ENCODE measurements at places on chromosomes 3 and 15.

DNA sequence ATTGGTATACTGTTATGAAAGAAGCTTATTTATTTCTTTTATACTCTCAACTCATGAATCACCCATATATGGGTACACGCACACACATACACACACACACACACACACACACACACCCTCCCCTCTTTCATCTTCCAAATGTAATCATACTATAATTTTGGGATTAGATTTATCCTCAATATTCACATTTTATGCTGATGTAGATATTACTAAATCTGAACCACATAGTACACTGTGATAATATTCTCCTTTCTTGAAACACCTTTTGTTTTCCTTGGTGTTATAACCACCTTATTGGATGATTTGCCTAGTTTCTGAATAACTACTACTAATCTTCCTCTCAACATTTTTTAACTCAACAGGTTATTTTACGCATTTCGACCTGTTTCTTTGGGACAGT is 8.1 kb upstream of the GHSR start:
- DNase-seq, result no peak

GRCh38 chr15:32802286-32802936 is 84.6 kb downstream of the GREM1 start:
- no peak for DNase-seq

DNA sequence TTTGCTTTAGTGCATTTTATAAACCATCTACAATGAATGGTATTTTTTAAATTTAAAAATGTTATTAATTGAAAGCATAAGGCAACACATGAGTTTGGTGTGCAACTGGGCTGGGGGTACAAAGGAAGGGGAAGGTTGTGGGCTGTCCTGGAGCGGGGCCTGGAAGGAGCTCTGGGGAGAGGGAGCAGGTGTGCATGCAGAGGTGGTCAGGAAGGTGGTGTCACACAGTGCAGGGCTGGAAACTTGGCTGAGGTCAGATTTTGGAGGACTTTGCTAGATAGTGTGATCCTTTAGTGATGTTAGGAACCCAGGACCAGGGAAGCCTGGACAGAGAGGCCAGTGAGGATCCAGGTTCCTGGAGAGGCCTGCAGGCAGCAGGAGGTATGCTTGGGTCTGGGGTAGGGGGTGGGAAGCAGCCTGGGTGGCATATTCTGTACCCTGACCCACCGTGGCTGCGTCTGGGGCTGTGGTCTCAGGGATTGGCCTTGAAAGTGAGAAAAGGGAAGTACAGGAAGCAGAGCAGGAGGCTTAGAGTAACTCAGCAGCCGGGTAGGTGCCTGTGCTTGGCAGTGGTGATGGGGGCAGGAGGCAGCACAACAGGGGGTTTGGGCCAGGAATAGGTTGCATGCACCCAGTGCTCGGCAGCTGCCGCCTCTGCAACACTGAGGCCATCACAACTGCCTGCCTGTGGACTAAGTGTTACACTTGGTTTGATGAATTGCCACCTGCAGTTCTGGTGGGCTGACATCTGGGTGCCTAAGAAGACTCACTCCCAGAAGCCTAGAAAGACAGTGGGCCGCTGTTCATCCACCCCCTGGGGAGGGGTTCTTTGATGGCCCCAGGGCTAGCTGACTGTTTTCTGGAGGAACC is 33.0 kb downstream of the KY start:
- DNase-seq, result no peak

GRCh38 chr3:21750831-21751391 is at the start of gene ZNF385D:
Gene ZNF385D, minus strand, starts transcription at chr3:21751210. Its CDS starts 294 bp downstream, at chr3:21750916.
- peak; percentile 91 for DNase-seq

GRCh38 chr3:42739401-42740158 is 33.5 kb downstream of the CCDC13 start:
- no peak for DNase-seq

DNA sequence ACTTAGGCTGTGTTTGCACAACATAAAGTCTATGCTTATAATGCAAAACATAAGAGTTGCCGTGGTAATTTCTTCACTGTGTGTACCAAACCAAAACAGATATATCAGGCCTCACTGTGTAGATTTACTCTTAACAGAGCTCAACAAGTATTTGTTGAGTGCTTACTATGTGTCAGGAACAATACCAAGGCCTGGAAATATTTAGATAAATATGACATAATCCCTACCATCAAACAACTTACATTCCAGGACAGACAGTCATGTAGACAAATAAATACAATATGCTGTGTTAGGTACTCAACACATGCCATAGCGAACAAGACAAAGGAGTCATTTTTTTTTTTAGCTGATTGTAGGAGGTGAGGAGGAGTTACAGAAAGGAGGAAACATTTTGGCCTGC is 554.0 kb downstream of the NSUN3 start:
- DNase-seq, result no peak

DNA sequence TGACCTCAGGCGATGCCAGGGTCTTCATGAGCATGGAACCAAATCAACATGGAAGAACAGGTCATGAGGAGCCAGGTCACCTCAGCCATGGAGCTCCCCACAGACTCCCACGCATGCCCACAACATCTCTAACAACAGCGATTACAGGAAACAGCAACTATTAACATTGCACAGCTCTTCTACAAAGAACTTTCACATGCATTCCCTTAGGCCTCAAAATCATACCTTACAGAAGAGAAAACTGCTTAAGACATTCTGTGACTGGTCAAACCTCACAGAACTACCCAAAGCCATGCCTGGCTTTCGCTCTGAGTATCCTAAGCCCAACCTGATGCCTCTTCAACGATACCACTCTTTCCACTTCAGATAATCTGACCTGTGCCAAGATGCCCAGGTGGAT is 117.8 kb downstream of the OXNAD1 start:
- no peak for DNase-seq

- no peak for DNase-seq
Measured at GRCh38 chr3:123633530-123633929, 48.7 kb upstream of the HACD2 start.

- DNase-seq, result peak; percentile 67
Measured at GRCh38 chr3:57128826-57129667, 36.1 kb downstream of the IL17RD start.

- DNase-seq, result no peak
Measured at GRCh38 chr3:24224666-24225384, 269.8 kb downstream of the THRB start.

DNA sequence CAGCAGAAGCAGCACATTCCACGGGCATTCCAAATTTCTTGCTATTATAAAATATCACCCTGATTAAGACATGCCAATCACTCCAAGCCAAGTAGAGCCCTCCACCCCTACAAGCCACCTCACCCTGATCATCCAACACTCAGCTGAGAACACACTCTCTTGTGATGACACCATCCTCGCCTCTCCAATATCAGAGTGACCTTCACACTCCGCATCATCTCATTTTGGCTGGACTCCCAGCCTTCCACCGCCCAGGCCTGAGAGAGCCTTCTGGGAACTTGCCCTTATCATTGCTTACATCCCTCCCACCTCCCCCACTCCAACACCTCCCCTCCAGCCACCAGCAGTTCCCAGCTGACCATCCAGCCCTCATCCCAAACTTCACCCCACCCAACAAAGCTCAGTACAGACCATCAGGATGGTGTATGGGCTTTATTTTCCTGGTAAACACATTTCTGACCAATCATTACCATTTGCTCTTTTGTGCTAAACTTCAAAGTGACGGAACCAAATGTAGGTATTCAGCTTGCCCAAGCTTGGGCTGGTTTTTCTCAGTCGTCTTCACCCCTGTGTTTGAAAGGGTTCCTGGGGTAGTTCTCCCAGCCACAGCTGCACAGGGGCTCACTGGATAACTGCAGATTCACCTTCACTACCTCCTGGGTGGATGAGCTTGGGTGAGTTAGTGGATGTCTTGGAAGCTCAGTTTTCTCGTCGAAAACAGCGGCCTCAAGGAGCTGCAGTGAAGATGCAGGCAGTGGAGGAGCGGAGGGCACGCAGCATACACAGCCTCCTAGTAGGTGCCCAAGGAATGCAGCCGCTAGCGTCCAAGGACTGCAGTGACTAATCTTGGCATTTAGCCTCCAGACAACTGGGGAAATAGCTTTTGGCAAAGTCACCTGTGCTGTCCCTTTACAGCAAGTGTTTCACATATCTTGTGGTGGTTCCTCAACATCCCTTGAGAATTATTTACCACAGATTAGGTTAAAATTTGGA is 115.1 kb downstream of the LIPC start:
- no peak for DNase-seq

DNA sequence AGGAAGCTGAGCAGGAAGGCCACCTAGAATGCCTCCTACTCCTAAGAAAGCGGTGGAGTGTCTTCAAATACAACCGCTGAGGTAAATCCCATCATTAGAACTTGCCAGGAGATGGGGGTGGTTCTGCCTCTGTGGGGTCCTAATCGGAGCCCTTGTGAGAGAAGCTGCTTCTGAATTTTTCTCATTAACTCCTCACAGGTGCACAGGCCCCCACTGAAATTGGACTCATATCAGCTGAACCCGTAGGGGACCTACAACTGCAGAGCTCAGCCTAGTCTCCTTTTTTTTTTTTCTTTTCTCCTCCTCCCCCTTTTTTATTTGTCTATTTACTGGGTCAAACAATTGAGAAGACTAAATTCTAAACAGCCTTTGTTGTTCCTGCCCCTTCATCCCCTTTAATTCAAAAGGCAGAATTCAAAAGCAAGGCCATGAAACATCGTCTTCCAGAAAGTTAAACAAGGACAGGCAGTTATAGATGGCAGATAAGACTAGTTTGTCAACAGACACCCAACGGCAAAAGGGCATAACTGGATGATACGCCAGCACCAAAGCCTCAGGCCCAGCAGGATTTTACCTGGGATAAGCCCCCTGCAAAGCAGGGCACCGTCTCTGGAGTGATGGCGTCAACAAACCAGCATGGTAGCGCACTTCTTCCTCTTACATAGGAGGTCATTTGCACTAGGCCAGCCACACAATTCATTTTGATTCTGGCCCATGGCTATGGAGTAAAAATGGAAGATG is 213.7 kb upstream of the HES1 start:
- no peak for DNase-seq

DNA sequence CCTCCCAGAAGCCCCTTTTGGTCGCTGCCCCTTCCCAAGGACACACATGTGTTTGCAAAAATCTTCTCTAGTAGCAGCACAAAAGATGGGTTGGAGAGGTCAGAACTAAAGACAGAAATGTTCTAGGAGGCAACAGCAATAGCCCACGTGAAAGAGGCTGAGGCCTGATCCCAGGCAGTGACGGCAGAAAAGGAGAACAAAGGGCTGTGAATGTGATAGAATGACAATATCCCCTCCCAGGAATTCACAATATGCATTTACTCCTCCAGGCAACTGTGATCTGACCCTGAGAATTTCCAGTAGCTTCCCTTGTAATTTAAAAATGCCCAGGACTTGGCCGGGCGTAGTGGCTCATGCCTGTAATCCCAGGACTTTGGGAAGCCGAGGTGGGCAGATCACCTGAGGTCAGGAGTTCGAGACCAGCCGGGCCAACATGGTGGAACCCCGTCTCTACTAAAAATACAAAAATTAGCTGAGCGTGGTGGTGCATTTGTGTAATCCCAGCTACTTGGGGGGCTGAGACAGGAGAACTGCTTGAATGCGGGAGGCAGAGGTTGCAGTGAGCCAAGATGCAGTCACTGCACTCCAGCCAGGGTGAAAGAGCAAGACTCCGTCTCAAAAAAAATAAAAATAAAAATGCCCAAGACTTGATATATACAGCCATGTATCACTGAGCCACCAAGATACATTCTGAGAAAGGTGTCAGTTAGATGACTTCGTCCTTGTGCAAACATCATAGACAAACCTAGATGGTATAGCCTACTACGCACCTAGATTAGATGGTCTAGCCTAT is 43.6 kb upstream of the PIAS1 start:
- DNase-seq, result no peak

- DNase-seq, result no peak
Measured at GRCh38 chr15:85587707-85588411, 206.9 kb downstream of the KLHL25 start.

- DNase-seq, result peak; percentile 35
Measured at GRCh38 chr15:67161881-67162280, 92.6 kb downstream of the AAGAB start.

DNA sequence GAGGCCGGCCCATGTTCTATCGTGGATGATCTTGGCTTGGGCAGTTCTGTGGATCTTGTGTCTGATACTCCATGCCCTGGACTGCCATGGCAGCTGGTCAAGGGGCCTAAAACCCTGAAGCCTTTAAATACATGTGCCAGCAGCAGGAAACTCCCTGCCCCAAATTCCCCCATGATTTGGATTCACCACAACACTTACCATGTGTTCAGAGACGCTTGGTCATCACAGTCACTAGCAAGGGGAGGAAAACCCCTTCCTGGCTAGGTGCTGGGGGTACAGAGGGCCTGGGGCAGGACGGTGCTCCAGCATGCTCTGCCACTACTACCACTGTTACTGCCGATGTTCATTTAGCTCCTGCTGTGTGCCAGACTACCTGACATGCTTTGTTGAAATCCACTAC is 94.4 kb downstream of the DNAJB8 start:
- no peak for DNase-seq

GRCh38 chr3:55030938-55031337 is 103.1 kb upstream of the LRTM1 start:
- no peak for DNase-seq

DNA sequence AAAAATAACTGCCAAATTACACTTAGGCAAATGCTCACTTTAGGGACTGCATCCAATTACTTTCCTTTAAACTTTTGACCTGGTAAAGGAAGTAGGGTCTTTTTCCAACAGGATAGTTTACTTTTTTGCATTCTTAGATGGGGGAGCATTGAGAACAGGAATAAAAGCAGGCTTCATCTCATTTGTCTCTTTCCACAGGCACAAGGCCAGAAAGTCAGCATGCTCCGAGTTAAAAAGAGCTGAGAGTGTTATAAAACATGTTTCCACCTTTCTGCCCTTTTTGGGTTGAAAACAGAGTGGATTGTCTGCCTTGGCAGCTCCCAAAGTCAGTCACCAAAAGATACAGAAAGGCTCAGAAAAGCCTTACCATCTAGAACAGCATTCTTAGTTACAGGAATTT is 404.9 kb upstream of the ALCAM start:
- no peak for DNase-seq

GRCh38 chr3:194773216-194773615 is 87.5 kb downstream of the FAM43A start:
- DNase-seq, result no peak

- no peak for DNase-seq
Measured at GRCh38 chr15:69015591-69015990, 1.1 kb downstream of the NOX5 start.

DNA sequence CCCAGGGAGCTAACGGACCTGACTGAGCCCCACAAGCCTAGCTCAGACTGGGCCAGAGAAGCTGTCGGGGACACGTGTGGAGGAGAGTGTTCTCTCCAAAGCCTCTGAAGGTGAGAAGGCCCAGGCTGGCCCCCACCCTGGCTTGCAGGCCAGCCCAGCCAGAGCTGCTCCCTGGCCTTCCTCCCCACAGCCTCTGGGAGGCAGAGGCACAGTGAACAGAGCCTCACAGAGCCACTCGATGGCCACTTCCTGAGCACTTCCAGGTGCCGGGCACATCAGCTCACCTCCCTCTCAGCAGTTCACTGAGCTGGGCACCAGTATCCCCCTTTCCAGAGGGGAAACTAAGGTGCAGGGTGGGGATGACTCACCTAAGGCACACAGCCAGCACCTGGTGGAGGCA is 109.4 kb upstream of the LINGO1 start:
- DNase-seq, result no peak

Measured in left hindlimb (tissue), 1 donor.